NCI-H1417 treated with DMSO at 0.1 percent for 48 hours (cell line): ENCODE measurements at places on chromosomes 1 and 21.

DNA sequence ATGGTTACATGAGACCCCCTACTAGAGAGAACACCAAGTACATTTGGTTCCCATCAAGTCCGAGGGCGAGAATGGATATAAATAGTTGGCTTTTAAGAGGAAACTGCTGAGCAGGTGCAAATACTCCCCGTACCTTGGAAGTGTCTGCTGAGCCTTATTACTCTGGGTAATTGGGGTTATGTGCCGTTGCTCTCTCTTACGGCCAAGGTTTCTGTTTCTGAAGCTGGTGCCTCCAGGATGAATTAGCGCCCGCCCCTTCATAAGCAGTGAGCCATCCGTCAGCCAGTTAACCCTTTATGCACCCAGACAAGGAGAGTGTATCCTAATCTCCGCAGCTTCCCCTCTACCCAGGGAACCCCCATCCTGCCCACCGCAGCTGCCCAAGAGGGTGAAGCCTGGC is 90.4 kb upstream of the AJAP1 start:
- DNase-seq = no peak

DNA sequence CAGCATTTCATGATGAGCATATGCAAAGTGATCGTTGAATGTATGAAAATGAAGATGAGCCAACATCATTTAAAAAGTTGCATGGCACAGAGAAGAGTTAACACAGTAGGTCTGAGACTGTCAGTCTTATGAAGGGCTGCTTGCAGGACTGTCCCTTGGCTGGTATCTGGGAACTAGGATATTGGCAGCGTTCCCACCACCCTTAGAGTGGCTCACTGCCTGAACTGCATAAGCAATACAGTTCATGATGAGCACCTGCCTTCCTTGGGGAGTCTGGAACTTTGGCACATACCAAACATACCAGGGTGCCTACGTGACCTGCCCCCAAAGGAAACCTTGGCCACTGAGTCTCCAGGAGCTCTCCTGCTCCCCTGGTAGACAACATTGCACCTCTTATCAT is 161.8 kb downstream of the DSCAM start:
- no peak for DNase-seq

GRCh38 chr21:34707876-34708325 is 39.1 kb downstream of the CLIC6 start:
- DNase-seq = no peak

DNA sequence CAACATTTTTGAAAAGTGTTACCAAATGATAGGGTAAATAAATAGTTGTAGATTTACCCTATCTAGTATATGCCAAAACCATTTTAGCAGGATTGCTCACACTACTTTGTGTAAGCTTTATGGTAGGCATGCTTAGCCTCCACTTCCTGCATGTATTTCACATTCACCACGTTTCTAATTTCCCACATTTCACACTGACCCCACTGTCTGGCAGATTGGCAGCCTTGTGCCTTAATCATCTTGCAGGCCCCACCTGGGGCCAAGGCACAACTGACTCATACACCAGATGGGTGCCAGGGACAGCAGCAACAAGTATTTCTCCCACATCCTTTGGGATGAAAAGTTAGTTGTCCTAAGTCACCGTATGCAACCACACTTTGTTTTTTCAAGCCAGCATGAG is 21.2 kb upstream of the CENPF start:
- no peak for DNase-seq

DNA sequence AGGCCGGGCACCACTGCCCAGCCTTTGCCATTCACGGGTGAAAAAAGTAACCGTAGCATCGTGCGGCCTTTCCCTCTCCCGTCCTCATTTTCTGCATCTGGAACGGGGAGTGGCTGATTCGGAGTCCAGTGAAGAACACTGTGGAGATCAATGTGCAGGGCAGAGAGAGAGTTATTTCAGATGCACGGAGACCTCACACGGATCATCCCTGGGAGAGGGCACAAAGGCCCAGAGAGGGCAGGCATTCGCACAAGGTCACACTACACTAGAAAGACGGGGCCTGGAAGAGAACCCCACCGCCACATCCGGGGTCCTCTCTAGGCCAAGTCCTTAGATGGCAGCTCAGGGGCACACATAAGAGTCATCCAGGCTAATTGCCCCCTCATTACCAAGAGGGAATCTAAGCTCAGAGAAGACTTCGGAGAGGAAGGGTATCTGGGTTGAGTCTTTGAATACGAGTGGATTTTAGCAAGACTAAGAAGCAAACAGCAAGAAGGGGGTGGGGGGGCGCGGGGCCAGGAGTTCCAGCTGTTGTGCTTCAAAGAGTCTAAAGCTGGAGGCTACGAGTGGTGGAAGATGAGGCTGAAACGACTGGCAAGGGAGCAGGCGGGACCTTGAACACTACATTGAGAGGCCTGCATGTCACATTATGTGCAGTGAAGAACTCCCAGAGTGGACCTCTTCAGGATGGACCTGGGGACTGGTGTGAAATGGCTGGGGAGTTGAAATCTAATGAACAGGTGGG is 857 bp downstream of the GPX7 start:
- no peak for DNase-seq

GRCh38 chr1:31714442-31715086 is 10.7 kb upstream of the COL16A1 start:
- DNase-seq = no peak

DNA sequence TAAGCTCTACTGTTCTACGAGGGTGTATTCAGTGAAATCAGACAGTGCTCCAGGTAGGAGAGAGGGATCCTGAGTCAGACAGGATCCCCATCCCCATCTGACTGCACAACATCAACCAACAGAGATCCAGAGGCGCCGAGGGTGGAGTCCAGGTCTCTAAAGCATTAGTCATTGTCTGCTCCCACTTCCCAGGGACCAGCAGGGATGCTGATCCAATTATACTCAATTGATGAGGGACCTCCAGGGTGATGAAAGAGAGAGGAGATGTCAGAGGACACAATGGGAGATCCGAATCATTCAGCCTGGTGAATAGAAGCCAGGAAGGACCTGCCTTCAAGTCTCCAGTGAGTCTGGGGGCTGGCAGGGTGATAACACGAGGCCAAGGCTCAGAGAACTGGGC is 39.5 kb upstream of the STMN1 start:
- no peak for DNase-seq

- DNase-seq = no peak
These were observed 33.4 kb downstream of the SLC19A1 start for GRCh38 chr21:45508607-45509565.

DNA sequence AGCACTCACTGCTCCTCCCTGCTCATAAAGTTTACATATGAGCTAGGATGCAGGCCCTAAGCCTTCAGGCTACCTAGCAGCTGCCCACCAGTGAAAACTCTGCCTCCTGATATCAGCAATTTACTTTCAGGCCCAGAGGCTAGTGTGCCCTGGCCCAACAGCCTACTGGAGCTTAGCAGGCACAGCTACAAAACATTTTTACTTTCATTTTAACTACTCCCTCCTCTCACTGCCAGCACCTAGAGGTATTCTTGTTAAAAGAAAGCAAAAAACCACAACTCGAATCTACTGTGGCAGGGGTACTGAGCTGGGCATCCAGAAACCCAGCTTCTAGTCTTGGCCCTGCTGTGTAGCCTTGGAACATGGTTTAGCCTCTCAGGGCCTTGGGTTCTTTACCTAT is 5.8 kb upstream of the LORICRIN start:
- DNase-seq = no peak

DNA sequence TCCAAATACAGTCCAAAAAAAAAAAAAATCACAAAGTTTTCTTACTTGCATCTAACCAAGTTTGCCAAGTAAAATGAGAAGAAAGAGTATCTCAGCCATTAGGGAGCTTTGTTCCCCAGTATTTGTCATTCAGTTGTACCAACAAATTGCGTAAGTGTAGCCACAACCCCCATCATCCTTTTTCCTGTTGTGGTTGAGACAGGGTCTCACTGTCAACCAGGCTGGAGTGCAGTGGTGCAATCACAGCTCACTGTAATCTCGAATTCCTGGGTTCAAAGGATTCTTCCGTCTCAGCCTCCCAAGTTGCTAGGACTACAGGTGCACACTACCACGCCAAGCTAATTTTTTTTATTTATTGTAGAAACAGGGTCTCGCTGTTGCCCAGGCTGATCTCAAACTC is 9.5 kb downstream of the STX6 start:
- DNase-seq = no peak

DNA sequence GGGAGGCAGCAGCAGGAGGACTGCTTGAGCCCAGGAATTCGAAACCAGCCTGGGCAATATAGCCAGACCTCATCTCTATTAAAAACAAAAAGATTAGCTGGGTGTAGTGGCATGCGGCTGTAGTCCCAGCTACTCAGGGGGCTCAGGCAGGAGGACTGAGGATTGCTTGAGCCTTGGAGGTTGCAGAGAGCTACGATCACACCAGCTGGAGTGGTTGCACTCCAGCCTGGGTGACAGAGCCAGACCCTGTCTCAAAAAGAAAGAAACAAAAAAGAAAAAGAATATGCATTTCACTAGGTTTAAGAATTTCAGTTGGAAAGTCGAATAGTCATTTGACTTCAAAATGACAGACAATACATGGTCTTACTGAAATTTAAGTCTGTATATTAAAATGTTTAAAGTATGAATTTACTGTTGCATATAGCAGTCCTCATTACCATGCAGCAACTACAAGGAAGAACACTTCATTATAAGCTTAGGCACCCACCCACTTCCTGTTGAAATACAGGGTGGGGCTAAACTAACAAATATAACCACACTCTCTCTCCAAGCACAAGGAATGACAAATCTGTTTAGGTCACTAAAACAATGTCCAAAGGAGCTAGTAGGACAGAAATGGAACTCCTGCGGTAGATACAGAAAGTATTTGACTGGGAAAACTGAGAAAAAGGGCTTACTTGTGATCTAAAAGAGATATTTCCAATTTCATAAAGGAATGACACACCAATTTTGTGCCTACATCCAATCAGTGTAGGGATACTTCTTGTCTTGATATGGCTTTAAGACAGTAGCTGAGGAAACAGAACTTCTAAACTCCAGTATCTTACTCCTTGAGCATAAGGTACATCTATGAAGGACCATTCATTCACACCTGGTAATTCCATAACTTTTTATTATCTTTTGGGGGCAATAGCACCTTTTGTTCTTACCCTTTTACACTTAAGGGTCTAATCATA is 44.1 kb downstream of the GPR3 start:
- no peak for DNase-seq

DNA sequence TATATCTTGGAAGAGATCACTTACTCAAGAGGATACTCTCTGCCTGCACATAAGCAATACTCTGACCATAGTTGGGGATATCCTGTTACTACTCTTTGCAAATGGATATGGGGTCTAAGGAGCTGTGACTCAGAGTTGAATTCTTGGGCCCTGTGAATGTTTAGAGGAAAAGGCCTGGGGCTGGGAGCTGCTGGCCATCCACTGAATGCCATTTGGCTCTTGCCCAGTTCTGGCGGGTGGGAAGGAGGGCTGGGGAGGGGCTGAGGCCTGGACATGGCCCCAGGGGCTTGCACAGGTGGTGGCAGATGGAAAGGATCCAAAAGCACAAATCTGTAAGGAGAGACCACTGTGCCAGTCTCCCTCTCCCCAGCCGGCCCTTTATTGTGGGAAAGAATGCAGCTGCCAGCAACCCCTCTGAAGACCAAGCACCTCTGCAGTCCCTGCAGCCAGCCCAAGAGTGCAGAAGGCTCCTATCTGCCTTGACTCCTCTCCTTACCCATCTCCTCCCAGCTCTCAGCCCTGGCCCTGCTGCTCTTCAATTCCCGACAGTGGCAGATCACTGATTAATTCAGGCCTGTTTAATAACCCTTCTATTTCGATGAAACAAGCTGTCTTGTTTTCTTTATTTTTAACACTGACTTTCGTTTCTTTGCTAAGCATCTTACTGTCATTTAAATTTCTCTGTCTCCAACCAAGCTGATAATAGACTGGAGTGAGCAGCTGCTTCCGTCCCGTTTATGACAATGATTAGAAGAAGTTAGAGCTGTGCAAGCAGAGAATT is 12.1 kb downstream of the PLXNA2 start:
- DNase-seq = no peak

- no peak for DNase-seq
These were observed 20.8 kb upstream of the FAM3B start for GRCh38 chr21:41295721-41296254.

DNA sequence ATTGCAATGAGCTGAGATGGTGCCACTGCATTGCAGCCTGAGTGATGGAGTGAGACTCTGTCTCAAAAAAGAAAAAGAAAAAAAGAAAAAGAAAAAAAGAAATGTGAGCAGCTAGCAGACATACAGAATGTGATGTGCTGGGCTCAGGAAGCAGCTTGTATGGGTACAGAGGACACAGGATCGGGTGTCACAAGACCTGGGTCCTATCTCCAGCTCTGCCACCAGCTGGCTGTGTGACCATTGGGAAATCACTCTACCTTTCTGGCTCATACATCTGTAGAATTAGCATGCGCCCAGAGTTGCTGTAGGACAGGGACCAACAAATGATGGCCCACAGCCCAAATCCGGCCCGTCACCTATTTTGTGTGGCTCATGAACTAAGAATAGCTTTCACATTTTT is 3.3 kb upstream of the PLA2G2C start:
- DNase-seq = no peak

DNA sequence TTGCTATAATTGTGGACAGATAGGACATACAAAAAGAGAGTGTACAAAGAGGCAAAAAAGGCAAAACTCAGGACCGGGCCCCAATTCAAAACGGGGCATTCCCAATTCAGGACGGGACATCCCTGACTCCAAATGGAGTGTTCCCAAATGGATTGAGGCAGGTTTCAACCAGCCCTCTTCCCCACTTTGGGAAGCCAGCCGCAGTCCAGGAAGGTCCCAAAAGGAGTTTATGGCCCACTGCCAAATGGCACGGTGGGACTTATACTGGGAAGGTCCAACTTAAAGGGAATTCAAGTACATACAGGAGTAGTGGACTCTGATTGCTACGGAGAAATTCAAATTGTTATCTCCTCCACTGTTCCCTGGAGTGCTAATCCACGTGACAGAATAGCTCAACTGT is 3.5 kb upstream of the ZNF669 start:
- no peak for DNase-seq

DNA sequence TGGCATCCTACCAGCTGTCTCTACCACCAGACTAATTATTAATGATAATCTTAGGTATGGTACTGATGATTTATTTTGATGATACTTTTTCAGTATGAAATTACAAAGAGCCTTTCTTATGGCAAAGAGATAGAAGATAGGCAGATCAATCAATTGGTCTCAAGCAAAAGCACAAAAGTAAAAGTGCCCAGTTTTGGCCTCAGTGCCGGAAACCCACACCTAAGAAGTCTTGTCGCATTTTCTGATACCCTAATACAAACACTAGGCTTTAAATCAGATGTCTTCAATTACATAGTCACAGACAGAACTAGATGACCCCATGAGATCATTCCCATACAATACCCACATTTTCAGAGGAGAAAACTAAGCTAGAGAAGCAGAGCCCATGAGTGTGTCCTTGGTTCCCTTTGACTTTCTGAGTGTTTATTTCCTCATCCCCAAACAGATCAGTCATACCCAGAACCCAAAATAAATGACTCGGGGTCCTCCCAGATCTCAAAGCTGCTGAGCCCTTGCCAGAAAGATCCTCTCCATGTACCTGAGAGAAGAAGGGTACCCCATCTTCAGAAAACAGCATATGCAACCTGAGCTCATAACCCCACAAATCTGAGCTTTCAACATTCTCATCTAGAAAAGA is 7.7 kb downstream of the ITPKB start:
- DNase-seq = no peak
